ENCODE measurements at places on chromosomes 7 and 10.
A peak's percentile ranks its signal among the peaks of the same experiment; 100 is the strongest.

DNA sequence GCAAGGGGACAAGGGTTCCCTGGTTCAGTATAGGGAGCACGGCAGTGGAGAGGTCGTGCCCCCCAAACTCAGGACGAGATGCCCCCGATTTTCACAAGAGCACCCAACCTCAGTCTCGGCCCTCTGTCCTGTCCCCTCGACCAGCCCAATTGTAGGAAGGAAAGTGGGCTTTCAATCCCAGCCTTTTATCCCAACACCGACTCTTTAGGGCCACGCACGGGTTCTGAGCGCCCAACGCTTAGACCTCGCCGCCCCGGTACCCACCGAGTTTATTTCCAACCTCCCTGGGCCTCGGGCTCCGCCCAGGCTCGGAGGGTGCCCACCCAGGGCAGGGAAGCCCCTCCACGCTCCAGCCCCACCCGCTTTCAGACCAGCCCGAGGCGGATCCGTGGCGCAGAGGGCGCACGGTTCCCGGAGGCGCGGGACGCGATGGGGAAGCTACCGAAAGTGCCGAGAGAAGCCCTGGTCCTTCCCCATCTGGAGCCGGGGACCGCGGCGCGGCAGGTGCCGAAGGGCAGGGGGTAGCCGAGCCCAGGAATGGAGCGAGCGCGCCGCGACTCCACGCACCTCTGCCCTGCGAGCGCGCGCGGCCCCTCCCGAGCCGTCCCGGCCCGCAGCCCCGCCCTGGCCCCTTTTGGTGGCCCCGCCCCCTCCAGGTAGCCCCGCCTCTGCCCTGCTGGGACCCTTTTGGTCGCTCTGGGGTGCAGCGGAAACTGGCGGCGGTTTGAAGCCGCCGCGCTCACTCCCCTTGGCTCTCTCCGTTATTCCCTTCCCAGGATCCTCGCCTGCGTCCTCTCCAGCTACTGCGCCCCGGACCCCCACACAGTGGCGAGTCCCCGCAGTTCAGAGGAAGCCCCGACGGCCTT, 20.4 kb downstream of the GRID2IP start:
- DNase-seq, result no peak

DNA sequence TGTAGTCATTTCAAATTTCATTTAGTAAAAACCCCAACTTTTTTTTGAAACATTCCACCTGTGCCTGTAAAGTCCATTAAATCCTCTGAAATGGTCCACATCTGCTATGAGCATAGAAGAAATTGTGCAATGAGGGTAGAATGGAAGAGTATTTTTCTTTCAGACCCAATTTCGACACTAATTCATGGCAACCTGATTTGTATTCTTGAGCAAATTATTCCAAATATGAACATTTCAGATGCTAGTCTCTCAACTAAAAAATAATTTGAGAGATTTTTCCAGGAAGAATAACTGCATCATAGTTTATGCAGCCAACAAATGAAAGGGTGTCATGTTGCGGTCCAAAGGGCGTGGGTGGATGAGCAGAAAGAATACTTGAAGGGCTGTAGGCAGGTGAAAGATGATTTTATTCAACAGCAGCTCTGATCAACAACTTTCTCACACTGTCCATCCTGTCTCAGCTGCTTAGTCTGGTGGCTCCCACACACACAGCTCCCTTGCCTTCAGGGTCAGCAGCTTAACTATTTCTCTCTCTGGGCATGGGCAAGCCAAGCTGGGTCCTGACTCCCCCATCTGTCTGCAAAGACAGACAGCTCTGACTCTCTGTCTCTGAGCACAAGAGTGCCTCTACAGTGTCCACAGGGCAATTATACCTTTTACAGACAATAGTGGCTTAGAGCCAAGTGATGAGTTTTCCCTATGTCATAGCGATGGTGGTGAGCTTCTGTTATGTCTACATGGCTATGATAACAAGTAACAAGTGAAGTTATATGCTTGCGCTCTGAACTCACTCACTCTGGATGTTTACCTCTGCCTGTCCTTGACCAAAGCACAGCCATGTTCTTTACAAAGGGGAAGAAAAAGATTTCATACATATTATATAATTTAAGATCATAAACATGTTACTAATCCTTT, 11.5 kb downstream of the STEAP2 start:
- no peak for DNase-seq

DNA sequence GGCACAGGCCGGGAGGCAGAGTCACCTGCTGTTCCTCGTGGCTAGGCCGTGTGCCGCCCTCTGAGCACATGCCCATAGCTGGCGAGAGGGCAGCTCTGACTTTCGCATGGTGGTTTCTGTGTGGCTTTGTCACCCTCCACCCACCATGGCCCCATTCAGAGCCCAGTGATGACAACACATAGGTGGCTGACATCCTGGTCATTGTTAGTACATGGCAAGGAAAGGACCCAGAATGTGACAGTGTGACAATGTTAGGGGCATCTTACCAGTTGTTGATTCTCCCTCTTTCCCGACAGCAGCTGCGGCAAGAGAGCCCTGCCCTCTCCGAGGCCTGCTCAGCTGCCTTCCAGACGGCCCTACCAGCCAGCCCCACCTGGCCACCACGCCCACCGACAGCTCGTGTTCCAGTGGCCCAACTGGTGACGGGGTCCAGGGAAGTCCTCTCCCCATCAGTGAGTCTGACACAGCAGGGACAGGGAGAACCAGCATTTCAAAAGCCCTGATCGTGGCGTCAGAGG, 52.2 kb downstream of the ZNF467 start:
- no peak for DNase-seq

DNA sequence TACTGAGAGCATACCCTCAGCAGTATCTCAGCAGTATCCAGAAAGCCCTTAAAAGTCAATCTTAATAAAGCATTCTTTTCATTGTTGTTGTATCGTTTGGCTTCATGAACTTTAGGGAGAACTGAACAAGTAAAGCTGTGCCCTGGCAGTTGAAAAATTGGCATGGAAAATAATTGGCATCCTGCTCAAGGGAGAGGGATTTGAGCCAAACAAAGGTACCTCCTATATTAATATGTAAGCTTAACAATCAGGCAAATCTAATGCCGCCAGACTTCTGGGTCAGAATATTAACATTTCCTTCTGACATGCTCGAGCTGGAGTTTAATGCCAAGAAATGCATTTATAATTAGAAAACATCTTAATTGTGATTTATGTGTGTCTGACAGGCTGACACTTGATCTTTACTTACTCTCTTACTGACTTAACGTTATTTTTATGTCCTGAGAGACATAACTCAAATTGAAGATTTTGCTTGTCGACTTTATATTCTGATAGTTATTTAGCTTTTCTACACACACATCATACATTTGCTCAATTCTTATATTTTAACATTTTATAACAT, 42.1 kb upstream of the PCDH15 start:
- peak; percentile 22 for DNase-seq

GRCh38 chr10:125772864-125773180, 2.8 kb downstream of the MMP21 start:
- no peak for DNase-seq

DNA sequence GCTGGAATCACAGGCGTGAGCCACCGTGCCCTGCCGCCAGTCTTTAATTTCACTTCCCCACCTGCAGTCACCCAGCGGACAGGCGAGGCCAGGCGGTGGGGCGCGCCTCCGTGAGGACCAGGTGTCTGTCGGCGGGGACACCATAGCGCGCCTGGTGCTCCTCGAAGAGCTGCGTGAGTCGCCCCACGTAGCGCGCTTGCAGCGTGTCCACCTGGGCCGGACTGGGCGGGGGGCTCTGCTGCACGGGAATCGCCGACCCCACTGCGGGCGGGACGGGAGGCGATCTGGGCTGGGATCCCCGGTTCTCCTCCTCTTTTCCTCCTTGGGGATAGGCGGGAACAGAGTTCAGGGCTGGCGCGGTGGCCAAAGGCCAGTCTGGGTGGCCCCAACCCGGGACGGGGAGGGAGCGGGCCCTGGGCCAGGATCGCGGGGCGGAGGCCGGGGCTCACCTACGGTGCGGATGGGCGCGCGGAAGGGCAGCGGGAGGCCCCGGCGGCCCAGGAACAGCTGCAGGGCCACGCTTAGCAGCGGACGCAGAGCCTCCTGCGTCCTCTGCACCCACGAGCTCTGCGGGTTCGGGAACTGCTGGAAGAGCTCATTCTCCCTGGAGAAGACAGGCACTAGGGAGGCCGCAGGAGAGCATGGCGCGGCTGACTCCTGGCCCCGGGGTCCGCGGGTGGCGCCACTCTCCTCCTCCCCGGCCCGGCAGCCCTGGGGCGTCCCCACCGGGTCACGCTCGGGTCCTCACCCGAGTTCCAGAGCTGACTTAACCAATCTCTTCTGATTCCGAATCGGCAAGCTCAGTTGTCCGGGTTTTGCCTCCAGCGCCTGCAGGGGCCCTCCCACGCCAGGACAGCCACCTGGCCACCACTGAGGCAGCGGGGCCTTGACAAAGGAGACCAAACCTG, 1.1 kb upstream of the MOGAT3 start:
- no peak for DNase-seq

GRCh38 chr10:93113042-93113441, 39.3 kb downstream of the CYP26A1 start:
- no peak for DNase-seq

DNA sequence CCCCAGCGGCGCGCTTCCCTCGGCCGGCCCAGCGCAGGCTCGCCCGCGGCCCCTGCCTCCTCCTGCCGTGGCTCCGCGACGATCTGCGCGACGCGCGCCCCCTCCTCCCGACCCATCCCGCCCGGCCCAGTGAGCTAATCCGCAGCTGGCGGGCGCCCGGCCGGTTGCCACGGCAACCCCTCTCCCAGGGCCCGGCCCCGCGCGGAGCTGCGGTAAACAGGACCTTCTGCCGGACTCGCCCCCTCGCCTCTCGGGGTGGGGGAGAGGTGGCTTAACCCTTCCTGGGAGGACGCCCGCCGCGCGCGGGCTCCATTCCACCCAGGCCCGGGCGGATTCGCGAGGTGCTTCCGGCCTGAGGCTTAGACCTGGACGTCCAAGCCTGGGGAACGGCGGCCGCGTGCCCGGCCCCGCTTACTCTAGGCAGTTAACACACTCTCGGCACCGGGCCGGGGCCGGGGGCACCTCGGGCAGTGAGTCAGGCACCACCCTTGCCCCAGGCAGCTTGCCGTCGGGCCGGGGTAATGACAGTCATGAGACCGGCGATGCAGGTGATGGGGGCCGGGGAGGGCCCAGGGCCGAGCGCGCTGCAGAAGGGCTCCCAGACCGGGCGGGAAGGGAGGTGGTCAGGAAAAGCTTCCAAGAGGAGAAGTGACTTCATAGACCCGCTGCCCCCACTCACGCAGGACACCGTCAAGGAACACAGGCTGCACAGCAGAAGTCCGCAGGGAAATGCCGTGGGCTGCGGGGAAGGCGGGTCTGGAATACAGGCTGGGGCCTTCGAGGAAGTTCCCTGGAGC, at the start of gene DENND2A:
Gene DENND2A, minus strand, starts transcription at position 87 of the 797 bp plus-strand sequence. CDS start 38,416 bp downstream, outside the sequence.
- DNase-seq, result no peak

GRCh38 chr7:56188376-56188775, 72.2 kb upstream of the NUPR2 start:
- DNase-seq, result no peak

DNA sequence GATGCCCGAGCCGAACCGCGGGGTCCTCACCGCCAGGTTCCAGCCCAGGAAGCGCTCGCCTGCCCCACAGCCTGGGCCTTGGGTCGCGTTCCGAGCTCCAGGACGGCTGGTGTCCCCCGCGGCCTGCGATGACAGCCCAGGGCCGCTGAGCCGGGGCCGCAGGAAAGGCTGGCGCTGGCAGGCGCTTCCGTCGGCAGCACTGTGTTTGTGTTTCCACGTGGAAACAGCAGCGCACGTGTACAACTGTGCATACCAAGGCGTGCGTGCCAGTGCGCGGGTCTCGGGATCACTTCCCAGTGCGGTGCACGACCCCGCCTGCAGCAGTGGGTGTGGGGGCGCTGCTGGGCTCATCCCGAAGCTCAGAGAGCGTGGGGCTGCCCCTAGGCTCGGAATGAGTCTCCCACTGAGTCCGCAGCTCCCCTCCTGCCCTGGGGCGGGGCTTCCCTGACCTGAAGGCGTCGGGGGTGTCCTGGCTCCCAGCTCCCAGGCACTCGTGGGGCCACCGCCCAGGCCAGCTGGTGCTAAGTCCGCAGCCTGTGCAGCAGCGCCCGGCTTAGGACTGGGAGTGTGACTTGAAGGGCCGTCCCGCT, 17.2 kb downstream of the AP5Z1 start:
- no peak for DNase-seq

- DNase-seq, result no peak
These were observed 56.0 kb downstream of the NDUFB2 start for GRCh38 chr7:140752533-140752932.

DNA sequence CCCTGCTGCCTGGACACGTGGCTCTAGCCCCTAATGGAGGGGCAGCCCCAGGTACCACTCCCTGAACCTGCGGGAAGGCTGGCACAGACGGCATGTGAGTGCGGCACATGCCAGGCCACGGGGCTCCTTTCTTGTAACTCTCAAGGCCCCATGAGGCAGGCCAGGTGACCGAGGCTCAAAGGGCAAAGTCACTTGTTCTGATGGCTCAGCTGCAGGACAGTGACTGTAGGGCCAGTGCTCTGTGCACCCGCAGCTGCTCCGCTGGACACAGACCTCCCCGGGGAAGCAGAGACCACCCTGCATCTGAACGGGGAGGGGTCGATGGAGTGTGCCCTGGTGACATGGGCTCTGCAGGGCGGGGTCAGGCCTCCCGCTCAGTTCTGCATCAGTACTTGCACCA, 55.3 kb downstream of the PTPRE start:
- DNase-seq, result no peak

GRCh38 chr10:70052462-70053217, at the start of gene MACROH2A2:
Gene MACROH2A2 (plus strand): TSS chr10:70052846. CDS start chr10:70075659, 22,813 bp downstream.
- DNase-seq, result no peak

- peak; percentile 52 for DNase-seq
These were observed 86.2 kb upstream of the DYNC1I1 start for GRCh38 chr7:95686109-95686508.

DNA sequence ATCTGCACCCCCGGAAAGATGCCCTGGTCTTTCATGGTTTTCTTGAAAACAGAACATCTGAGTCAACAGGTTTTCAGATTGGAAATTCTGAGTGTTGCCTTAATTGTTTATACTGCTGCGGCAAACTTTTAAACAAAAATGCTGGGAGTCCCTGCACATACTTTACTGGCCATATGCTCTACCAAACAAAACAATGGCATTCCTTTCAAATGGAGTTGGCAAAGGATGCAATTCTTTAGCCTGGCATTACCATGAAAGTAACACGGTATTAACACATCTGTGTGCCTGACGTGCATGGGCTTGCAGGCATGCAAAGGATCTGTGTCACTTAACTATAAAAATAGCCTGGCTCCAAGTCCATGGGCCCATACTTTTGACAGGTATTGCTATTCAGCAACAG, 4.2 kb downstream of the INHBA start:
- DNase-seq, result no peak

DNA sequence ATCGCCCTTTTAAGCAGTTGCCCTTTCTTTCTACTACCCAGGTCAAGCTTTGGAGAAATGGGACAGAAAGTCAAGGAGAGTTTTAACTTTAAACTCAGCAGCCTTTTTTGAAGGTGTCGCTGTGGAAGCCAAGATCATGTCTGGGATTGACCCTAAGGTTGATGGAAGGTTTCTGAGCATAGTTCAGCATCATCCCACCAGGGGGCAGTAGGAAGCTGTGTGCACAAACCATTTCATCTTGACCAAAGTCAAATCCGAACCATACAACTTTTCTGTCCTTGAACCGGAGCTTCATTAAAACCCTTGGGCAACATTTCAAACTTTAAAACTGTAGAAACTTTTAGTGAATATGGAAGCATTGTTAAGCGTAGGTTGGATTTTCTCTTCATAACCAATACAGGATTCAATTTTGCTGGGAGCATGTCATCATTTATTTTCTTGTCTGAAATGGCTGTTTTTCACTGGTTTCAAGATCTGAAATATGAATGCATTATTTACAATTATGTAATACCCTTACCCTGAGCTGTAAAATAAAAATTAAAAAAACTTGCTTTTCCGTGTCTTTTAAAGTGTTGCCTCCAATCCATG, 214.4 kb upstream of the KIAA1217 start:
- peak; percentile 46 for DNase-seq

- no peak for DNase-seq
These were observed 158.2 kb upstream of the FOXK1 start for GRCh38 chr7:4523873-4524272.

- DNase-seq, result no peak
These were observed 82.3 kb downstream of the LRGUK start for GRCh38 chr7:134209322-134210015.

Measured in LNCaP clone FGC (cell line).